ENCODE measurements at places on chromosomes 2 and 18.

DNA sequence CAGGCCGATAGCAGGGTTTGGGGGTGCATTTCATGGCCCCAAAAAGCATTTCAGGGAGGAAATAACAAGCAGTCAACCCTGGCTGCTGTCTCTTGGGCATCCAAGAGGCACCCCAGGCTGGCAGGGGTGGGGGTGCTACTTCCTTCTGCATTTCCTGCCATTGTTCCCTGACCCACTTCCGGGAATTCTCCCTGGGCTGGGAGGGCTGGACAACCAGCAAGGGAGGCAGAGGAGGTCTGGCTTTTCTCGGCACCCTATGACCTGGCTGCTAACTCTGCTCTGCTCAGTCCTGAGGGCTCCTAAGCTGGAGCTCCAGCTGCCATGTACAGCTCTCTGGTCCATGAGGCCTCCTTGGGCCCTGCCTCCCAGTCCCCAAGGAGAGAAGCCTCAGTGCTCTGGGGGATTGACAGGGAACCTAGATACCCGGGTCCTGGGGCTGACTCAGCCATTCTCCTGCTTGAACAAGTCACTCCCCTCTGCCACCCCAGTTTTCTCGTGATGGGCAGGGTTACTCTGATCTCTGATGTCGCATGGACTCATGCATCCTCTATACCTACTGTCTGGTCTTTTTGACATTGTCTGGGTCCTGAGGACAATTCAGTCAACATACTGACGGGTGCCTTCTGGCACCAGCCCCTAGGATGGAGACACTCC, 47.2 kb downstream of the DYSF start:
- no peak for DNase-seq

GRCh38 chr18:62881509-62882016, 166.2 kb downstream of the PHLPP1 start:
- DNase-seq: no peak

DNA sequence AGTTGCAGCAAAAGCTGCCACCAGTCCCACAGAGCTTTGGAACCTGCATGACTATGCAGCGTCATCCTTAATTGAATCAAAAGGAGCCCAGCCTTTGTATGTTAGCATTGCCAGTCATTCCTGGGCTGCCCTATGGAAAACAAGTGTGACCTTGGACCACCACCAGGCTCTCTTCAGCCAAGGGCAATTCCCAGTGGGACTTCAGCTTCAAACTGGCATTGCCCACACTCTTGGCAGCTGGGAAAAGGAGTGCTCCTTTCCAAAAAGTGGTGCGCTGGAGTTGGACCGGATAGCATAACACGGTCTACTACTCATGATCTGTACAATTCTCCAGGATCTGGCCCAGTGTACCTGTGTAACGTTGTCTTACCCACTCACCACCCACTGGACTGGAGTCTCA, 259.5 kb downstream of the MREG start:
- DNase-seq: no peak

DNA sequence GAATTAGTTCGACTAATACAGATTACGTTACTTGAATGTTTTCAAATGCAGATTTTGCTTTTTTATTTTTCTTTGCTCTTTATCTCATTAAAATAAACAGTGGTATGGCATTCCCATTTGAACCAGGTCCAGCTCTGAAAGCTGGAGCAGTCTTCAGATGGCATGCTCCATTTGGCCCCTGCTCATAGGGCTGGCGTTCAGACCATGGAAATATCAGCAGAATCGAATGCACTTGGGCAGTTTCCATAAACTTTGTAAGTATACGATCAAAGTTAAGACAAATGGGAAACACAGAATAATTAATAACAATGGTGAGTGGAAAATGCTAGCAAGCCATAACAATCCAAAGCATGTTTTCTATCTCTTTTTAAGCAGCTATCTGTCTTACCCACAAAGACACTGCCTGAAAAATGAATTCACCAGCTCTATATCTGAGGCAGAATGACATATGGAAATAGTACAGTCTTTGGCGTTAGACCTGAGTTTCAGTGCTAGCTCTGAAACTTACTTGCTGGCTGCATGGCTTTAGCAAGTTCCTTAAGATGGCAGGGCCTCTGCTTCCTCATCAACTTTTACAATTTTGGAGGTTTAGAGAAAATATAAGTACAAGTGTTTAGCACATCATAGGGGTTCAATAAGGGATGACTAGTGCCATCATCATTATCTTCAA, 131.6 kb downstream of the BCL2 start:
- DNase-seq: no peak

- no peak for DNase-seq
Observed at GRCh38 chr2:216807857-216808272, 52.0 kb downstream of the TNP1 start.

- DNase-seq: no peak
Observed at GRCh38 chr2:207513551-207514257, 16.1 kb upstream of the CREB1 start.

DNA sequence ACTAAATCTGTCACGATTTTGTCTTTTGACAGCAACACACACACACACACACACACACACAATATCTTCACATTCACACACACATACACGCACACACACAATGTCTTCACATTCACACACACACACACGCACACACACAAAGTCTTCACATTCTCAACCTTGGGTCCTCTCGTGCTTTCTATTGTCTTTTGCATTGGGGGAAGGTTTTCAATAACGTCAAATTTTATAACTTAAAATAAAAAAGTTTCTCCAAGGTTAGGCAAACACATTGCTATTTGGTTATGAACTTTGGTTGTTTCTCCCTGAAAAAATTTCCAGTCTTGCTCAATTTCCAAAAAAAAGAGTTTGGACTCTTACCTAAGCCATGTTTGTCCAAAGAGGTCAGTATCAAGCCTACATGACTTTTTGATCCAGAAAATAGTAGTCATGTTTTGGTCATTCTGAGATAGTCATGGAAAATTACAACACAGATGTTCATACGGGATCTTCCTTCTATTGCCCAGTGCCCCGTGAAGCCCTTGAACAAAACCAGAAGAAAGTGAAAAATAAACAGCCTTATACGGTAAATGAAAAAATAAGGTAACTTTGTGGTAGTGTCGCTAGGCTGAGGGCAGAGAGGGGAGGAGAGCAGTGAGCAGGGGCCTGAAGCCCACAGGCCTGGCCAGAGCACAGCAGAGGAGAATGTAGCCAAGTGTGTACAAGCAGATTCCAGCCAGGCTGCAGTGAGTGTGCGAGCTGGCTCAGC, 542.8 kb upstream of the ID2 start:
- no peak for DNase-seq

DNA sequence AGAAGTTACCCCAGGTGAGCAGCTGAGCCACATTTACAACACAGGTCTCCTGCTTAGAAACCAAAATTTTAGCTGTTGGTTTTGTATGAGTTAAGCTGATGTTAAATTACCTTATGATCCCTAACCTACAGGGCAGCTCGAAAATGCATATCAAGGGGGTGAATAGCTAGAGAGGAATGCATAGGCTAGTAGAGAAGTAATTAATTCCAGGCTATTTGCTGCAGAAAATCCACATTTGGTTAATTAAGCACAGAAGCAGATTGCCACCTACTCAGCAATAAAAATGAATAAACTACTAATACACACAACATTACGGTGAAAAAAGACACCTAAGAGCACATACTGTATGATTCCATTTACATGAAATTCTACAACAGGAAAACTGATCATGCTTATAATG, 91.4 kb downstream of the OSBPL1A start:
- no peak for DNase-seq

GRCh38 chr2:12151716-12152115, 405.3 kb downstream of the LPIN1 start:
- no peak for DNase-seq

- no peak for DNase-seq
Observed at GRCh38 chr2:108396845-108397244, 19.1 kb downstream of the SULT1C4 start.

DNA sequence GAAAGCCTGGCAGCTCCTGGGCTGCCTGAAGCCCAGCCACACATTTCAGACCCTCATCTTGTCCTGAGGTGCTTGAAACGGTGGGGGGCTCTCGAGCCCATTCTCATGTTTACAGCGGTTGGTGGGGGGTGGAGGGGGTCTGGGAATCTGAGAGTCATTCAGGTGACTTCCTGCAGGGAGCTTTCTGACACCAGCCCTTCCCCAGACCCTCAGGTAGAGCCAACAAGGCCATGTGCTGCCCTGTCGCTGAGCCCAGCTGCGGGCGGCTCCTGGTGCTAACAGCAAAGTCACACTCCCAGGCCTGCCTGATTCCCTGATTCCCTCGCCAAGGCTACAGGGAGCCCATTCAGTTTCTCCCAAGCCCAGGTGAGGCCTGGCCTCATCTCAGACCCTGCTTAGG, 324.9 kb upstream of the MEX3C start:
- no peak for DNase-seq
